Stimulated activated CD4-positive, alpha-beta T cell treated with anti-CD3 and anti-CD28 coated beads, Interleukin-2, amount 100 ng/mL, for 24 hours (primary cell): ENCODE measurements at places on chromosomes 12 and 14.

- no peak for DNase-seq
Observed at GRCh38 chr14:52262600-52262999, 4.9 kb upstream of the PTGDR start.

GRCh38 chr12:49346659-49347310 is at the start of gene DNAJC22:
Gene DNAJC22, plus strand, starts transcription at chr12:49346888. Its CDS starts 1,985 bp downstream, at chr12:49348873.
- peak; percentile 40 for DNase-seq

GRCh38 chr12:121849665-121850064 is 9.0 kb downstream of the HPD start:
- no peak for DNase-seq

- peak; percentile 65 for DNase-seq
Observed at GRCh38 chr14:64465191-64465822, at the start of gene AKAP5. Gene AKAP5, plus strand, starts transcription at chr14:64465499. Its CDS starts 2,896 bp downstream, at chr14:64468395.

DNA sequence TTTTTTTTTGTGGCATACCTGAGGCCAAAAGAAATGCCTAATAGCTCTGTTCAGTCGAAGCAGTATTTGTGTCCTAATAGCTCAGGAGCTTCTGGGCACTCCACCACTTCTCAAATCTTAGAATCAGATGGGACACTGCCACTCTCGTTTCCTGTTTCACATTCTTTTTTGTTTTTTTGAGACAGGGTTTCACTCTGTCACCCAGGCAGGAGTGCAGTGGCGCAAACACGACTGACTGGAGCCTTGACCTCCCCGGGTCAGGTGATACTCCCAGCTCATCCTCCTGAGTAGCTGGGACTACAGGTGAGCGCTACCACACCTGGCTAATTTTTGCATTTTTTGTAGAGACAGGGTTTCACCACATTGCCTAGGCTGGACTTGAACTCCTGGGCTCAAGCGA is 52.7 kb downstream of the SPPL3 start:
- DNase-seq = no peak
